Lung (tissue), 17 donors: ENCODE measurements at places on chromosomes 11 and 22.

- DNase-seq: no peak
These were observed 2.6 kb downstream of the SPATA19 start for GRCh38 chr11:133842730-133843129.

- DNase-seq: no peak
These were observed 21.6 kb downstream of the ASPHD2 start for GRCh38 chr22:26450453-26451185.

DNA sequence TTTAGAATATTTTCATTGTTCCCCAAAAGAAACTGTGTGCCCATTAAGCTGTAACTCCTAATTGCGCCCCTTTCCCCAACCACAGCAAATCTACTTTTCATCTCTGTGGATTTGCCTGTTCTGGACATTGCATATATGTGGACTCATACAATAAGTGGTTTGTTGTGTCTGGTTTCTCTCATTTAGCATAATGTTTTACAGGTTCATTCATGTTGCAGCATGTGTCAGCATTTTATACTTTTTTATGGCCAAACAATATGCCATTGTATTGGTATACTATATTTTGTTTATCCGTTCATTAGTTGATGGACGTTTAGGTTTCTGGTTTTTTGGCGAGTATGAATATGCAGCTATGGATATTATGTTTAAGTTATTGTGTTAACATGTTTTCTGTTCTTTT is 23.8 kb downstream of the NUCB2 start:
- DNase-seq: no peak

DNA sequence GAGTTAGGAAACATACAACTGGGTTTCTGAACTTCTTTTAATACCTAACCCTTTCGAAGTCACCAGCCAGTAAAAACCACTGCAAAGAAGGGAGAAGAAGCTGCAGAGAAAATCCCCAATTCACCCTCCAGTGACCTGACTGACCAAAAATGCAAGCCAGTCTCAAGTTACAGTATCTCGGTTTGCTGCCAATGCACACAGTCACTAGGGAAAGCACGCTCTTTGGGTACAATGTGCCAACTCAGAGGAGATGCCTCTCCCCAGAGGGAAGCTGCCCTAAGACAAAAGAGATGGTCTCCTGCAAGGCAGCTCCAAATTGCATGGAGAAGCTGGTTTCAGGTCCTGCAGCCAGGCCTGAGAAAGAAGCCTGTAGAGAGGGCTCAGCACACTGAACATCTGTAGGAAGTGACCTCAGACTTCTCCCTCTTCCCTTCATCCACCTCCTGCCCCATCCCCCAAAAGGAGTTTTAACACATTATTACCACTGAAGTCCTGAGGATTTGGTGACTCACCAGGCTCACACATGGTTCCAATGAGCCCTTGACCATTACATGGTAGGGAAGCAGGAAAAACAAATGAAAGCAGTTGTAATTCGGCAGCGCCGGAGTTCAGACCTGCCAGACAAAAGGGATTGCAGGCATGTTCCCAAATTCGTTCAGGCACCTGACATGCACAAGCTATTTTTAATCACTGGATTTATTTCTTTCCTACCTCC is 90.1 kb downstream of the ETS1 start:
- DNase-seq: no peak

GRCh38 chr11:68044145-68044813 is 5.5 kb downstream of the TCIRG1 start:
- DNase-seq: no peak

DNA sequence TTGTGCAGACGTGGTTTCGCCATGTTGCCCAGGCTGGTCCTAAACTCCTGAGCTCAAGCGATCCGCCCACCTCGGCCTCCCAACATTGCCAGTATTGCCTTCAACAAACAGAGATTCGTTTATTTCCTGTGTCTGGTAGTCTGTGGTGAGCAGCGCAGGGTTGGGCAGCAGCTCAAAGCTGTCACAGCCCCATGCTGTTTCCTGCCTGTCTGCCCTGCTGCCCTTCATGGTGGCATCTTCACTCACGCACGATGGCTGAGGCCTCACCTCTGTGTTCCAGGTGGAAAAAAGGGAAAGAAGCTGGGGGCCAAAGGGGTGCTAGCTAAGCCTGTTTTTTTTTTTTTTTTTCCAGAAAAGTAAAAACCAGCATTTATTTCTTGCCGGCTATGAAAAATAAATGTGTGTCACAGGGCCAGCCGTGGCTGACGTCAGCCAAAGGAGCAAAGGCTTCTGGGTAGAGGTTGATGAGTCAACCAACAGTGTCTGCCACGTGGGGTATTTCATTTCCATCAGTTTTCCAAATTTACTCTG is 28.8 kb downstream of the TBC1D22A start:
- DNase-seq: no peak

GRCh38 chr11:70176940-70177689 is 26.0 kb upstream of the FADD start:
- DNase-seq: no peak

GRCh38 chr22:37973271-37974170 is 10.8 kb downstream of the SOX10 start:
- DNase-seq: no peak

GRCh38 chr11:8826139-8826786 is 84.7 kb upstream of the AKIP1 start:
- DNase-seq: no peak

GRCh38 chr11:355581-356458 is 13.5 kb upstream of the B4GALNT4 start:
- peak; percentile 99 for DNase-seq

DNA sequence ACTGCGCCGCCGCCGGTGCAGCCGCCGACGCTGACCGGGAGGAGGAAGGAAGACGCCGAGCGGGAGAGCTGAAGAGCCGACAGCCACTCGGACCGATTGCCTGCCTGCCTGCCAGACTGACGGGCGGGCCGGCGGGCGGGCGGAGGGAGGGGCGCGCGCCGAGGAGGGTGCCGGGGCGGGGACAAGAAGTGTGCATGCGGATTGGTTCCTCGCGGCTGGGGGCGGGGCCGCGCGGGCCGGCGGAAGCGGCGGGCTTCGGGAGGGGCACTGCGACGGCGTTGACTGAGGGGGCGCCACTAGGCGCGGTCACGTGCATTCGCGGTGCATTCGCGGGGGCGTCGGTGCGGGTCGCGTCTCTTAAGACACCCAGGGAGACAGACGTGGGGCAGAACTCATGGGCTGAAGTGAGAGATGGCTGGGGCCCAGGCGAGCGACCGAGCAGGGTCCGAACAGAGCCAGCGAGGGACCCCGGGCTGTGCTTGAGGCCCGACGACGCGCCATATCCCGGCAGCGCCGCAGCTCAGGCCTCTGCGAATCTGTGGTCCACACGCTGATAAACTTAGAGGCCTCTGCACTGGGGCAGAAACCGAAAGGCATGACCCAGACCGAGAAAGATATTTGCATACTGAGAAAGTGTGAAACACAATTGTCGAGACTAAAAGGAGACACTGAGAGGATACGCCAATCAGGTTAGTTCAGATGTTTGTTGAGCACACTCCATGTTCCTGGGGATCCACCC is at the start of gene MAPK1:
Gene MAPK1 (minus strand): TSS at position 118 of the 739 bp plus-strand sequence. CDS start 205 bp downstream, outside the sequence.
- DNase-seq: peak; percentile 95

DNA sequence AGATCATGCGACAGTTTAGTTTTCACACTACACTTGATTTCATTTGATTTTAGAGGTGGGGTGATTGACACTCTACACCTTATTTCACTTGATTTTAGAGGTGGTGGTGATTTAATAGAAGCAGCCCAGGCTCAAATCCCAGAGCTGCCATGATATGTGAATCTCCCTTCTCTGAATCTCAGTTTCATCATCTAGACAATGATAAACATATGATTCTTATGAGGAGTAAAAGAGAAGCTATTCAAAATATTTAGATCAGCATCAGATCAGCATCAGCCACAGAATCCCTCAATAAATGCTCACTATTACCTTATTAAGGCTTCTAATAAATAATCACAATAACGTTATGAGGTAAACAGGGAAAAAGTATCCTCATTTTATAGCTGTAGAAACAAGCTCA is 98.8 kb downstream of the MSANTD4 start:
- no peak for DNase-seq

DNA sequence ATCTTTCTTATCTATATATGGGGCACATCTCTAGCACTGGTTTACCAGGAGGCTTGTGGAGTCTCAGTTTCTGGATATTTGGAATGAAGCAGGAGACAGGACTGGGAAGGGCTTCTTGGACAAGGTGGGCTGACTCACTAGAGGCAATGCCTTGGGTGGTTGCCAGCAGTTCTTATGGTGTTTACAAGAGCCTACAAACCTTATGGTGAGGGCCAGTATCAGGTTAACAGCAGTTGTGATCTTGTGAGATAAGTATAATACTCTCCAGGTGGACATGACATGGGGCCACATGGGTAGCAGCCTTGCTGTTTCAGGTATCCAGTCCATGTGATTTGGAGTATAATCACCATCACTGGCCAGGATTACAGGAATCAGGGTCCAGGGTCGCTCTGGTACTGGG is 10.2 kb downstream of the FUT4 start:
- DNase-seq: no peak

- DNase-seq: peak; percentile 80
These were observed 23.9 kb upstream of the TCF20 start for GRCh38 chr22:42294034-42294985.

DNA sequence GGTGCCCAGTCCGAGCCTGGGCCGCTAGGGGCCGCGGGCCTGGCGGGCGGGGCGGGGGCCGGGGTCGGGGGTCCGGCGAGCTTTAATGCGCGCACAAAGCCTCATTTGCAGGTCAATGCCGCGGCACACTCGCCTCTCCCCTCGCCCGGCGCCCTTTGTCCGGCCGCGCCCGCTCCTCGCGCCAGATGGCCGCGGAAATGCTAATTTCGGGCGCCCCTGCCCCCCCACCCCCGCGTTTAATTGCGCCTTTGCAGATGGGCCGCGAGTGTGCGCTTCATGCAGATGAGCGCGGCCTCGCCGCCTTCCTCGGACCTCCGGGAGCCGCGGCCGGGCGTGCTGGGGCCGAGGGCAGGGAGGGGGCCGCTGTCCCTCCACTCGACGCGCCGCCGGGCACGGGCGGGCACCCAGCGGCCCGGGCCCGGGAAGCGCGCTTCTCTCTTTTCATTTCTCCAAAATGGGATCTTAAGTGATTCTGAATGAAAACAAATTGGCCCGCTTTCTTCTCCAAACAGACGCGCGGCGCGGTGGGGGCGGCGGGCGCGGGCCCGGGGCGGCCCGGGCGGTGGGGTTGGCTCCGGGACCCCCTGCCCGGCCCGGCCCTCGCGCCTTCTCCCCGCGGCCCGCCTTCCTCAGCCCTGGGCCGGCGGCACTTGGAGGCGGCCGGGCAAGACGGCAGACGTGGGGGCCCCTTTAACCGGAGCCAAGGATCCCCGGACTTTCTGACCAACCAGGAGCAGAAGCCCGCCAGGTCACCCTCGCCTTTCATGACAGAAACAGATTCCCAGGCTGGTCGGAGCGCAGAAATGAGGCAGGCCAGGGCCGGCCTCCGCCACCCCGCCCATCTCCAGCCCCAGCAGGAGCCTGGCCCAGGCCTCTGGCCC is 22.9 kb downstream of the CDKN1C start:
- no peak for DNase-seq

GRCh38 chr11:33875621-33876294 is 16.1 kb downstream of the LMO2 start:
- no peak for DNase-seq

- no peak for DNase-seq
These were observed 115.4 kb upstream of the OR4B1 start for GRCh38 chr11:48101044-48101733.

GRCh38 chr11:100957499-100957898 is 172.1 kb downstream of the PGR start:
- no peak for DNase-seq

GRCh38 chr11:13769188-13769587 is 100.7 kb downstream of the FAR1 start:
- no peak for DNase-seq

GRCh38 chr11:64741375-64742086 is 2.4 kb downstream of the RASGRP2 start:
- DNase-seq: no peak

DNA sequence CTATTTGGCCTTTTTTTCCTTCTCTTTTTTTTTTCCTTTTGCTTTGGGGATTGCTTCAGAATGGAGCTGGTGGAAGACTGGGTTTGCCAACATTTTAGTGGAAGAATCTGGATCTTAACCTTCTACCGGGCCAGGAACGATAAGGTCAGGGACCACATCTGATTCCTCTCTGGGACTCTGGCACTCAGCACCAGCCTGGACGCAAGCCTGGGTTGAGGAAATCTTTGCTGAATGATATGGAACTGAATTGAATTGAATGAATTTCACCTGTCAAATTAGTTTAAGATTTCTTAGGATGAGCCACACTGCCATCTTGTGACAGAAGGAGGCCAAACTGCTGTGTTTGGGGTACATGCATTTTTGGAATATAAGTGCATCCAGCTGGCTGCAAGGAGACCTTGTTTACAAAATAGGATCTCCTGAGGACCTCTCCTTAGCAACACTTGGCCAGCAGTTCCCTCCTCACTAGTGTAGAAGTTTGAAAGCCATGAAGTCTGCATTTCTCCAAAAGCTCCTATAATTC is 30.4 kb downstream of the TPBGL start:
- DNase-seq: no peak

DNA sequence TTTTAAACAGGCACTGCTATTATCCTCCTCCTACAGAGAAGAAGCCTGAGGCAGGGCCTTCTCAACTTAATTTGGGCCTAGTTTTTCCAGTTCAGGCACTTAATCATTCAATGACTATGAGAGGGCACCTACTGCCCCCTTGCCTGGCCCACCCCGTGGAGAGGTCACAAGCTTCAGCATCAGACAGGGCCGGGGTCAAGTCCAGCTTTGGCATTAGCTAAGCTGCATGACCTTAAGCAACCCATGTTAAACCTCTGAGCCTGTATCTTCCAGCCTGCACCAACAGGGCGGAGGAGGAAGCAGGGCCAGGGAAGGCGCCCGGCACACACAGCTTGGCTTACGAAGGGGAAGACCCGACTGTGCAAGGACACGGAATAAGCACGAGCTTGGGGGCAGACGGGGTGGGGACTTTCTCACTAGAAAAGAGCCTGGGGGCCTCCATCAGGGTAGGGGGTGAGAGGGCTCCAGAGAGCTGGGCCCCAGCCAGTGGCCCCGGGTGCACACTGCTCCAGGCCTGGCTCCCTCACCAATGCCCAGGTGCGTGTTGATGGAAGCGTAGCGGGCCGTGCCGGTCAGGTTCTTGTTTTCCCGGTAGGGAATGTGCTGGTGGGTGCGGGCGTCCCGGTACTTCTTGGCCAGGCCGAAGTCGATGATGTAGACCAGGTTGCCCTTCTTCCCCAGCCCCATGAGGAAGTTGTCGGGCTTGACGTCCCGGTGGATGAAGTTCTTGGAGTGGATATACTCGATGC is 16.9 kb downstream of the CSNK1E start:
- no peak for DNase-seq

DNA sequence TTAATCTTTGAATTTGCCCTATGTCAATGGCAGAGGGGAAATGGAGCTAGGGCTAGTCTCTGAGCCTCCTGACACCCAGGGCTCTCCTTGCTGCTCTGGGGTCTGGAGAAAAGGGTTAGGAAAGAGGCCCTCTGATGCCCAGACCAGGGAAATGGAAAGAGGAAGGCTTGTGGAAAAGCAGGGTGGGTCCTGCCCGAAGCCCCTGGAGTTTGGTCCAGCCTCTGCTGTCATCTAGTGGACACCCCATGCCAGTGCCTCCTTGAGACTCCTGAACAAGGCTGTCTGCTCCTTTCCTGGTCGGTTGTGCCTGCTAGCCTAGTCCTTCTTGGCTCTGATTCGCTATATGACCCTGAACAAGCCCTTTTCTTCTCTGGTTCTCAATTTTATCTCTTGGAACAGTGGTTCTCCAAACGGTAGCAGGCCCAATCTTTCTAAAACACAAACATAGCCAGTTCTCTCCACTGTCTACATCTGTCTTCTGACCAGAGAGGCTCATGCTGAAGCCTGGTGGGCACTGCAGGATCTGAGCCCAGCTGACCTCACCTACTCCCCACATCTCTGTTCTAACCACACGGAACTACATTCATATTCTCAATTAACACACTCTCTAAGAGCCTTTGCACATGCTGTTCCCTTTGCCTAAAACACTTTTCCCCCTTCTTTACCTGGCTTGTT is 8.8 kb upstream of the PLA2G3 start:
- DNase-seq: peak; percentile 76
